AG10803 (cell line): ENCODE measurements at places on chromosomes 5 and 9.

- DNase-seq = no peak
Measured at GRCh38 chr9:132749306-132749705, 79.0 kb downstream of the GTF3C4 start.

DNA sequence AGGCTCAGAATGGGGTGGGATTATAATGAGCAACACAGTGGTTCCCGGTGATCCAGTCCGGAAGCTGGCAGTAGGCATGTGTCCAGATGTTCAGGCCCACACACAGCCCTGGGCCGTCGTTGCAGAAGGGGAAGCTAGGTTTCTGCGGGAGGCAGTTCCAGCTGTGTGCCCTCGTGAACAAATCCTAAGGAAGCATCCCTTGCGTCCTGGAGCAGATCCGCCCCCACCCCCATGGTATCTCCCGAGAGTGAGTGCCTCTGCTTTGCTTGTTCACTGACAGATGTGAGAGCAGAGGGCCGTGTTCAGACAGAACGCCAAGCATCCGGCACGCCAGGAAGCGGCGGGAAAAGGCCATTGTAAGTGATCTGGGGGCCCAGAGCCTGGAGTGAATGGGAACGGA, 104.8 kb downstream of the PDE6A start:
- peak; percentile 6 for DNase-seq

- DNase-seq = peak; percentile 20
Measured at GRCh38 chr9:121651295-121652020, at the start of gene DAB2IP. Gene DAB2IP, plus strand, starts transcription at chr9:121651634. Its CDS starts 142 bp downstream, at chr9:121651776.

- peak; percentile 37 for DNase-seq
Measured at GRCh38 chr9:137276473-137277328, 825 bp upstream of the TOR4A start.

- no peak for DNase-seq
Measured at GRCh38 chr5:68087866-68088265, 127.7 kb upstream of the PIK3R1 start.

DNA sequence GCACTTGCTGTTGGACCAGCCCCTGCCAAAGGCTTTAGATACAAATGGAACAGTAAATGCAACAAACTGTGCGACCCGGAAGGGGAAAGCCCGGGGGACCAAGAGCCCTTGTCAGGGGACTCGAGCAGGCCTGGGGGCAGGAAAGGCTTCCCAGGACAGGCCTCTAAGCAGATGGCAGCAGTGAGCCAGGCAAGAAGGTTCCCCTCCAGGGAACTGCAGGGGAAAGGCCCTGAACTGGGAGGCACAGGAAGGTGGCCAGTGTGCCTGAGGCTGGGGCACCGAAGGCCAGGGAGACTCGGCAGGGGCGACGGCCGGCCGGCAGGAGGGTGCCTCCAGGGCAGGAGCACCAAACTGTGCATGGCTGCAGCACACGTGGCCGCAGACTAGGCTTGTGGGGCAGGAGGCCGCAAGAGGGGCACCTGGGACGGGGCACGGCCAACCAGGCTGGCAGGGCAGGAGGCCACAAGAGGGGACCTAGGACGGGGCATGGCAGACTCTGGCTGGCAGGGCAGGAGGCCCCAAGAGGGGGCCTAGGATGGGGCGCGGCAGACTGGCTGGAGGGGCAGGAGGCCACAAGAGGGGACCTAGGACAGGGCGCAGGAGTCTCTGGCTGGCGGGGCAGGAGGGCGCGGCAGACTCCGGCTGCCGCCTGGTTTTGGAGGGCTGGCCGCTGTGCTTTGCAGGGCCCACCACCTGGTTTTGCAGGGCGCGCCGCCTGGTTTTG, 10.0 kb downstream of the VAV2 start:
- no peak for DNase-seq

DNA sequence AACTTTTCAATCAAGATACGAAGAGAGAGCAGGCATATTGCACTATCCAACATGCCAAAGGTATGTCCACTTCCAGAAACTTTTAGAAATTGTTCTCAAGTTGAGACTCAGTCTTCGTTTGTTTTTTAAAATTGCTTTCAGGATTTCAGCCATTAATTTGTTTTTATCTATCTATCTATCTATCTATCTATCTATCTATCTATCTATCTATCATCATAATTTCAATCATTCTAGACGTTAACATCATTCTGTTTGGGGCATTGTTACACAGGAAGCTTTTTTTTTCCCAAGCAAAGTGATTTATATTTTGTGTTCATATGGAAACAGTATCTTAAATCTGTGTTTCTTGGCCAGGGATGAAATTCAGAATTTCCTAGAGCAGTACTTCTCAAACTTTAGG, 7.6 kb downstream of the ERAP2 start:
- no peak for DNase-seq

DNA sequence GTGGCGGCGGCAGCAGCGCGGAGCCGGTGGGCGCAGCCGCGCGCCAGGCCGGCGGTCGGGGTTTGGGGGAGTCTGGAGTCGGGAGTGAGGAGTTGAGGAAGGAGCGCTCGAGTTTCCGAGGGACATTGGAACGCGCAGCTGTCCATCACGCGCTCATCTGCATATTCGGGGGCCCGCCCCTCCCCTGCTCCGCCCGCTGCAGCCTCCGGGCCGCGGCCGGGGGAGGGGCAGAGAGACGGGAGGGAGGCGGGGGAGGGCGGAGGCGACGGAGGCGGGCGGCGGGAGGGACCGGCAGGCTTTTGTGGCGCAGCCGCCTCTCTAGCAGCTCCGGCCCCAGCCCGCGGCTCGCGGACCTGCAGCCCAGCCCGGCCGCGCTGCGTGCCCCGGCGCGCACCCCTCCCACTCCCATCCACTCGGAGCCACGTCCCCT, at the start of gene IRX2:
TSS of gene IRX2 (minus strand) at position 86 of the 430 bp plus-strand sequence. CDS start 264 bp downstream, outside the sequence.
- DNase-seq = peak; percentile 98

- DNase-seq = no peak
Measured at GRCh38 chr5:3606121-3606831, 10.6 kb downstream of the IRX1 start.

DNA sequence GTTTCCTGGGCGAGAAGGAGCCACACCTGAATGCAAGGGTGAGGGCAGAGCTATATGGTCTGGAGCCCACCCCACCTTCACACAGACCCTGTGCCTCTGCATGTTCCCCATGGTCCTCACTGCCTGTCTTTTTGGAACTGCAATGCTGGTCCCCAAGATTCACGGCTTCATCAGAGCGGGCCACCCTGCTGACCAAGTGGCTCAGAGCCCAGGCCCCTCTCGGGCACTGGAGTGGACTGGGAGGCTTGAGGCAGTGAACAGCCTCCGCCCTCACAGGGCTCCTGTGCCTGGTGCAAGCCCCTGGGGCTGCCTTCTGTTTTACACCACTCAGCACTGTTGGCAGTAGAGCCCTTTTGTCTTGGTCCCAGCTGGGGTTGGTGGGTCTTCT, 143.2 kb downstream of the CACNA1B start:
- DNase-seq = no peak

DNA sequence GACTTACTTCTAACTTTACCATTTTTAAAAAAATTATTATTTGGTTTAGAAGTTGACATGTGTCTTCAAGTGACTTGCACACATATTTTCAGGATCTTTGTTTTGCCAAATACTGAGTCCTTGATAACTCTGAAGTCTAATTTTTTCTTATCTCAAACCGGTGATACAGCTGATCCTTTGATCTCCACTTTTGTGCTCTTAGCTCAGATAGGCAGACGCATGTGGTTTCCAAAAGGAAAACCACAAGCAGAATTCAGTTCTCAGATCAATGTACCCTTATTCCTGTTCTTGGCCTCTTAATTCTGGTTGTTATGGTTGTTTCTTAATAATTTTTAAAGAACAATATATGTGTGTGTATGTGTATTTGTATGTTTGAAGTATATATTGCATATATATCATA, 238.3 kb upstream of the EDIL3 start:
- DNase-seq = no peak

- no peak for DNase-seq
Measured at GRCh38 chr5:167709625-167710024, 581.8 kb upstream of the WWC1 start.

GRCh38 chr5:134784241-134784920, 25.8 kb downstream of the DDX46 start:
- no peak for DNase-seq

DNA sequence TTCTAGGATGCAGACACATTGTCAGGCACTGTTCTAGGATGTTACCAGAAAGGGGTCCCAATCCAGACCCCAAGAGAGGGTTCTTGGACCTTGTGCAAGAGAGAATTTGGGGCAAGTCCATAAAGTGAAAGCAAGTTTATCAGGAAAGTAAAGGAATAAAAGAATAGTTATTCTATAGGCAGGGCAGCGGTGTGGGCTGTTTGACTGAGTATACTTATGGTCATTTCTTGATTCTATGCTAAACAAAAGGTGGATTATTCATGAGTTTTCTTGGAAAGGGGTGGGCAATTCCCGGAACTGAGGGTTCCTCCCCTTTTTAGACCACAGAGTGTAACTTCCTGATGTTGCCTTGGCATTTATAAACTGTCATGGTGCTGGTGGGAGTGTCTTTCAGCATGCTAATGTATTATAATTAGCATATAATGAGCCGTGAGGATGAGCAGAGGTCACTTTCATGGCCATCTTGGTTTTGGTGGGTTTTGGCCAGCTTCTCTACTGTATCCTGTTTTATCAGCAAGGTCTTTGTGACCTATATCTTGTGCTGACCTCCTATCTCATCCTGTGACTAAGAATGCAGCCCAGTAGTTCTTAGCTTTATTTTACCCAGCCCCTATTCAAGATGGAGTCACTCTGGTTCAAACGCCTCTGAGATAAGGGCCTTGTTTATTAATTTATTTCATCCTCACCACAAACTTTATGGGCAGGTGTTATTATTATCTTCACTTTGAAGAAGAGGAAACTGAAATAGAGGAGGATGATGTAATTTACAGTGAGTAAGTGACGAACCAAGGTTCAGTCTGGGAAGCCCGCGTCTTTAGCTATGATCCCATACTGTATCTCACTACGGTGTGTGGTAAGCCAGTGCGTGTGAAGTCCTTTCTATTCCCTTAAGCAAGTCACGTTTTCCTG, 186.0 kb upstream of the KLF4 start:
- DNase-seq = no peak

- peak; percentile 35 for DNase-seq
Measured at GRCh38 chr9:127173063-127173462, 50.6 kb upstream of the ANGPTL2 start.

GRCh38 chr5:181241393-181241975, 2.2 kb downstream of the RACK1 start:
- peak; percentile 85 for DNase-seq

GRCh38 chr5:35345222-35345621, 114.9 kb upstream of the PRLR start:
- no peak for DNase-seq

GRCh38 chr5:57094753-57095683, 78.8 kb upstream of the GPBP1 start:
- no peak for DNase-seq

GRCh38 chr5:116135344-116135743, 50.5 kb downstream of the COMMD10 start:
- DNase-seq = no peak

- DNase-seq = no peak
Measured at GRCh38 chr5:145989428-145989827, 53.0 kb downstream of the SH3RF2 start.

DNA sequence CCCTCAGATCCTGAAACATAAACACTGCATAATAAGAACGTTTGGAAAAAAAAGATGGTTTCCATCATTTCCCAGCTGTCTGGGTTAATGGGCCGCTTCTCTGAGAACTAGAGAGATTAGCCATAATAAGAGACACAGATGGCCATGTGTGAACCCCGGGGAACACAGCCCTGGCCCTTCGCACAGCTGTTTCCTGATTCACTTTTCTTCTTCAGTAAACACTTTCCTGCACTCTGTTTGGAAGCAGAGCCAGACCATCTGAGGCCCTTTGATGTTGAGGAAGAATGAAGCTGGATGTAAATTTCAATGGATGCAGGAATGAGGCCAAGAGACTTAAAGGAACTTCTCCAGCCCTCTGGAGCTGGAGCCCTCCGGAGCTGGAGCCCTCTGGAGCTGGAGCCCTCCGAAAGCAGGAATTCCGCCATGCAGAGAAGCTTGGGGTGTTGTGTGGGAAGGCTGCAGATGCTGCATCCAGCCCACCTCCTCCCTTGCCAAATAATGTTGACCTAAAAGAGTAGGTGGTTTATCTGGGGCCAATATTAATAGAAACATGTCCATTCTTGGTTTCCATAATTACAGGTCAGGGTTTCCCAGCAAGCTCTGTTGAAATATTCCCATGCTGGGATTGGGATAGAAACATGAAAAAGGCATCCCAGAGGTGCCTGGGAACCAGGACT, 218.9 kb downstream of the NXNL2 start:
- no peak for DNase-seq

GRCh38 chr9:123946101-123946821, 16.3 kb upstream of the DENND1A start:
- DNase-seq = no peak

GRCh38 chr9:71162126-71162525, 40.7 kb upstream of the TRPM3 start:
- DNase-seq = no peak

- no peak for DNase-seq
Measured at GRCh38 chr9:68950689-68951088, 63.2 kb downstream of the PRKACG start.

- no peak for DNase-seq
Measured at GRCh38 chr5:93404246-93404645, 176.8 kb downstream of the NR2F1-AS1 start.

- peak; percentile 53 for DNase-seq
Measured at GRCh38 chr9:12849486-12850003, 74.7 kb downstream of the LURAP1L start.

GRCh38 chr9:90526386-90526785, 116.2 kb downstream of the DIRAS2 start:
- no peak for DNase-seq

GRCh38 chr9:107000218-107000617, 137.3 kb downstream of the ZNF462 start:
- no peak for DNase-seq

DNA sequence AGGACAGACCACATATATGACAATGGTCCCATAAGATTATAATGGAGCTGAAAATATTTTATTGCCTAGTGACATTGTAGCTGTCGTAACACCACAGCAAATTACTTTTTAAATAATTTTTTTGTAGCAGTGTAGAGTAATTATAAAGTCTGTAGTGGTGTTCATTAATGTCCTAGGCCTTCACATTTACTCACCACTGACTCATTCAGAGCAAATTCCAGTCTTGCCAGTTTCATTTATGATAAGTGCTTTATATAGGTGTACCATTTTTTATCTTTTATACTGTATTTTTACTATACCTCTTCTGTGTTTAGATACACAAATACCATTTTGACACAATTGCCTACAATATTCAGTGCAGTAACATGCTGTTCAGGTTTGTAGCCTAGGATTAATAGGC, 67.6 kb downstream of the TLE4 start:
- DNase-seq = no peak

GRCh38 chr5:137758715-137759306, 4.6 kb upstream of the HNRNPA0 start:
- no peak for DNase-seq
